Spleen (tissue), 13 donors: ENCODE measurements at places on chromosomes 16 and 17. TPM values are rescaled to one million over a fixed set of nuclear protein-coding genes. Genes with fewer than 3 reads are reported as not detected.

ARRB2 gene
- total RNA-seq, result 117 TPM

DNA sequence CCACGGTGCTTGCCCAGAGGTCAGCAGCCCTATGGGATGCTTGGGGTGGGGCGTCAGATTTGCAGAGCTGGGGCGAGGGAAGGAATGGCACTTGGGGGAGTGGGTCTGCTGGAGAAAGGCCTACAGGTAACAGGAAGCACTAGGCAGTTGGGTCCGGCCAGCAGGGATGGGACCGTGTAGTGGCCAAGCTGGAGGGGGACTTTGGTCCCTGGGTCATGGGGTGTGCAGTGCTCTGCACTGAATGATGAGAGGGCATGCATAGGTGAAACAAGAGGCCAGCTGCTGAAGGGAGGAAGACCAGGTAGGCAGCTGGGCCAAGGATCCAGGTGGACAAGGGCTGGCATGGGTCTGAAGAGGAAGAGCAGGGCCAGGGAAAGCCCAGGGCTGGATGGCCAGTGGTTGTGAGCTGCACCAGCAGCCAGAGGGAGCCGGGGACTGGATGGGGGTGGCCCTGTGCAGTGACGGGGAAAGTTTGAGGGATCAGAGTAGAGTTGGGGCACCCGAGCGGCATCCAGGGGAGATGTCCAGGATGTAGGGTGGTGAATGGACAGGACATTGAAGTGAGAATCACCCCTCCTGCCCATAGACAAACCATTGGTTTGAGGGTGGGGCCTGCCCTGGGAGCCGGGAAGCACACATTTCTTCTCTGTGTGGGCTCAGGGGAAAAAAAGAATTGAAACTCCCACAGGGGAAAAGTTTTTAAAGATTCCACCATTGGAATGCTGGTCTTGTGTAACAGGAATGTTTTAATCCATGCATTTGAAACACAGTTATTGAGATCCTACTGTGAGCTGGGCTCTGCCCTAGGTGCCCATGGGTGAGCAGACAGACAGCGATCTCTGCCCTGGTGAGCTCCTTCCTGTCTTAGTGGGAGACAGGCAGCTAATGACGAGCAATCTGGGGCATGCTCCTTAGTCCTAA is 25.1 kb downstream of the RAI1 start:
- DNase-seq, result no peak

DNA sequence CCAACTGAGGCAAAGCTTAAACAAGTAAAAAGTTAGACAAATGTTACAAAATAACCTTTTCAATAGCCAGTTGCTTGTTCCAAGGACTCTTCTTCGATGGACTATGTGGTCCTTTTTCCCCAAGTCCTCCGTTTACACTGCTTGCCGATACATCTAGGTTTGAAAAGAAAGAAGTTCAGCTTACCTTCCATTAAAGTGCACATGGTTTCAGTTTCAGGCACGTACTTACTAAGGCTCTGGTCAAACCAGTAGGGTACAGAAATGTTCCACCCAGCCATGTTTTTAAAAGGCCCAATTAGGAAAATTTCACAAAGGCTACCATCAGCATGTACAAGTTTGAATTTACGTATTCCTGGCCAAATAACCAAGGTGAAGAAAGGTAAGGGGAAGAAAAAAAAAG is 2.1 kb downstream of the SRSF2 start:
- DNase-seq, result no peak

CETP gene
- total RNA-seq, result 58.7 TPM

CBFA2T3 gene
- total RNA-seq, result 56.3 TPM

GRCh38 chr16:2860826-2861567 is 3.0 kb upstream of the PRSS22 start:
- peak; percentile 40 for DNase-seq

GRCh38 chr16:25078386-25078978 is 33.1 kb upstream of the LCMT1 start:
- DNase-seq, result no peak

SLC13A2 gene
- not detected for total RNA-seq

- DNase-seq, result no peak
These were observed at the start of gene LPO for GRCh38 chr17:58238147-58238634. Gene LPO (plus strand): TSS chr17:58238584. CDS start chr17:58242980, 4,396 bp downstream.

GRCh38 chr17:83182620-83183101 is 103.3 kb downstream of the METRNL start:
- no peak for DNase-seq

- DNase-seq, result no peak
These were observed 101.2 kb downstream of the MRTFB start for GRCh38 chr16:14172200-14172809.

DNA sequence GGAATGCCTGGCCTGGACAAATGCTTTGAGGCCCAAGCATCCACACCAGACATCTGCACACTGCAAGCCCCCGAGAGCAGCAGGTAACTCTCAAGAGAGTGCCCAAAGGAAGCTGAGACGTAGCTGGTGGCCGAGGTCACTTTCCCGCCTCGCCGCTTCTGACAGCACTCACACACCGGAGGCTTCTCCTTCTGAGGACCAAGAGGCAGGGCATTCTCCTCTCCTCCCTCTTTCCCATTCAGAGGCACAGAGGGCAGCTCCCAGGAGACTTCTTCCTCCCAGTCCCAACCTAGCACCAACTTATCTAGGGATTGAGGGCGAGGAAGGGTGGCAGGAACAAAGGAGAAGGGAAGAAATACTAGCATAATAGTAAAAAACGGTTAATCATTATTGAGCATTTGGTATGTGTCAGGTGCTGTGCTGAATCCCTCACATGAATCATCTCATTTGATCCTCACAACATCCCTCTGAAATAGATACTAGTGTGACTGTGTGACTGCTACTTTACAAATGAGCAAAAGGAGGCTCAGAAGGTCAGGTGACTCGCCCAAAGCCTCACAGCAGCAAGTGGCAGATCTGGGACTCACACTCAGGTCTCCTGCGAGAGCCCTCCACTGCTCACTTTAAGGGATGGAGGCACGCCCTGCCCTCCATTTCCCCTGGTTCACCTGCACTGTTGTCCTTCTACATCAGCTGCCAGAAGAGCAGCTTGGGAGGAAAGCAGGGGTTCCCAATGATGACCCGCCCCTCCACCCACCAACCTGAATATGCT is 41.8 kb downstream of the MYO18A start:
- no peak for DNase-seq

CD300H gene
- 3.7 TPM for total RNA-seq

GRCh38 chr17:58325289-58325726 is 3.3 kb downstream of the TSPOAP1 start:
- peak; percentile 82 for DNase-seq

DNA sequence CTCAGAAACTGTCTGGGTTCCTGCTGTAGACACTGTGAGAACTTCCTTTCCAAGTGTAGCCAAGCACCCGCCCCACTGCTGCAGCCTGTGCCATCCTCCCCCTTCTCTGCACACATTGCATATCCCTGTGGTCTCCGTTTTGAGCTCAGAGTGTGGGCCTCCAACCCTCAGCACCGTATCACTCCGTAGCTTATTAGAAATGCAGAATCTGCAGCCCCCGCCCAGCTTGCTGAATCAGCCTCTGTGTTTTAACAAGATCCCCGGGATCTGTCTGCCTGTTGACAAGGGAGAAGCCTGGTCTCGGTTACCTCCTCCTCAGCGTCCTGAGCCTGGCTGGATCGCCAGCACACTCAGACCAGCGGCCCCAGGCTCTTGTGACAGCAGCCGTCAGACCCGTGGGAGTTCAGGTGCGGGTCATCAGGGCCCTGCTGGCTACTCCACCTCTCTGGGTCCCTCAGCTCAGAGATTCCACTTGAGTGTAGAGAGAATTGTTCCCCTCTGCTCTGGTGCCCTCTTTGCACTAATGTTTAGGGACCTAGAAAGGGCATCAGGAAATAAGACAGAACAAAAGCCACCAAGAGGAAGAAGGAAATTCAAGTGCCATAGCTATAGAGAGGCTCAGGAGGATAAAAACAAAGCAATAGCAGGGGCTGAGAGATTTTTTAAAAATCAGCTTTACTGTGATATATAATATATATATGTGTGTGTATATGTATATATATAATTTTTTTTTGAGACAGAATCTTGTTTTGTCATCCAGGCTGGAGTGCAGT is 92.3 kb downstream of the PITPNC1 start:
- no peak for DNase-seq

DNA sequence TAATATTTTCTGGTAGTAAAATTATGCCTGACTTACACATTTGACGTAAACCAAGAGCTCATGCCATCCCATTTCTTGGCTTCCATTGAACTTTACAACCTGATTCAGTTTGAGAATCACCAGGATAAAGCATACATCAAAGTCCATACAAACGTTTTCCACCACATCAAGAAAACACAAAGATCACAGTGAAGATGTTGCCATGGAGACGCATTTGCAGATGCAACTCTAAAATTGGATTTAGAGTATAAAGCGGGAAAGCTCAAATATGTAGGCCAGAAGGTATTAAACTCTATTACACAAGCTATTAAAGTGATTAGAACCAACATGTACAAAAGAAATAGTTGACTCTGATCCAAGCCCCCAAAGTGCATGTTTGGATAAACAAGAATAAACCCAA is 10.4 kb downstream of the C16orf46 start:
- DNase-seq, result no peak

DNA sequence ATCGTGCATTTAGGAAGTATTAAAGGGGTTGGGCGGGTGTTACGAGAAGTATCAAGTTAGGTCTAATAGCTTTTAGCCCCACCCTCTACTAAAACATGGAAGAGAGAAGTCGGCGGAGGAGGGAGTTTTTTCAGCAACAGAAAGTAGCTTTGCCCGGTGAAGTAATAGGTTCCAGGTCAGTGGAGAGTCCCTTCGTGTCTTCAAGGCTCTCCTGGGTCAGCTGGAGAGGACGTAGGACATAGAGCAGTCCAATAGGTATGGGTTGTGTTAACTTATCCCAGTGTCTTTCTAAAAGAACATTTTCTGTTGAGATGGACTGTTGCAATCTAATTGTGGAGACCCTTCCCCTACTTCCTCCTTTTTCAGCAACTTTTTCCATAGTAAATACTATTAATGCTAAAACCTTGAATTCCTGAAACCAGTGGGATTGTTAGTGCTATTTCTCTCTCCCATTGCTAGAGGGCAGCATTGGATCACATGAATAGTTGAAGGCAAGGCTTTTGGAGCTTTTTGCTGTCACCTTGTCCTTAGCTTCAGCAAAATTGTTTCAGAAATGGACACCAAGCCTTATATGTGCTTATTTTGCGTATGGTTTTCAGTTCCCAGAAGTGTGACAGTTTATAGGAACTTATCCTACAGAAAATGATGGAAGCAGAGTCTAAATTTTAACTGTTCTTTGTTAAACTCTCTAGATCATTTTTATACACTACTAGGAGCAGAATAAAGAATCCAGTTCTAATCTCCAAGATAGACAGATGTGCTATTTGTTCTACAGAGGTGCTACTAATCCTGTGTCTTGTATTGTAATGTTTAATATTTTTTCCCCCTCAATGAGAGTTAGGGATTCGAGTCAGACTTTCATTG is 38.4 kb downstream of the UTP18 start:
- DNase-seq, result no peak

TEKT5 gene
- total RNA-seq, result 0.43 TPM

MMP15 gene
- 24.2 TPM for total RNA-seq

SEPTIN1 gene
- 105 TPM for total RNA-seq

DNA sequence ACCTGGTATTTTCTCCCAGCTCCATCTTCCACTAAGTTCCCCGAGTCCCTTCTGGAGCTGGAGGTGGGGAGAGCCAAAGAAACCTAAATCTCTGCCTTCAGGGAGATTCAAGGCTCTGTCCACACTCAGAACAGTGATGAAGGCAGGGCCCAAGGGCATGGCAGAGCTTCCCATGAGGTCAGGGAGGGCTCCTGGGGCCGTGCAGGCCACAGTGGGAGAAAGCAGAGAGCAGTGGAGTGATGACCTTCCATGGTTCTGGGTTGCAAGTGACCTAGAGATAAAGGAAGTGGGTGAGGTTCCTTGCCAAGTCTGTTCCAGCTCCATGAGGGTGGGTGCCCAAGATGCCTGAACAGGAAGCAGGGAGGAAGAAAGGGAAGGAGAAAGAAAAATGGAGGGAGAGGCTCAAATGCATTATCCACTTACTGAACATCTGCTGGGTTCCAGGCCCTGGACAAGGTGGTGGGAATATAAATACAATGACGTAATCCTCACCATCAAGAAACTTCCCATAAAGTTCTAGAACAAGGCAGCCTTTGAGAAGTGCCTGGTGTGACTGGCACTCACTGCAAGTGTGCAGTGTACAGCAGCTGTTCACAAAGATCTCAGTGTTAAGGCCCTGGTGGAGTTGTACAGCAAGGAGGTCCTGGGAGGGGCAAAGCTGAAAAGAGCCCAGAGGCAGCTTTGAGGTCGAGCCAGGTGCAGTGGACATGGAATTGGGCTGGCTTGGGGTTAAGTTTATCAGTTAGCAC is 13.3 kb downstream of the TBKBP1 start:
- DNase-seq, result peak; percentile 52

PARD6A gene
- total RNA-seq, result 4.9 TPM

DNA sequence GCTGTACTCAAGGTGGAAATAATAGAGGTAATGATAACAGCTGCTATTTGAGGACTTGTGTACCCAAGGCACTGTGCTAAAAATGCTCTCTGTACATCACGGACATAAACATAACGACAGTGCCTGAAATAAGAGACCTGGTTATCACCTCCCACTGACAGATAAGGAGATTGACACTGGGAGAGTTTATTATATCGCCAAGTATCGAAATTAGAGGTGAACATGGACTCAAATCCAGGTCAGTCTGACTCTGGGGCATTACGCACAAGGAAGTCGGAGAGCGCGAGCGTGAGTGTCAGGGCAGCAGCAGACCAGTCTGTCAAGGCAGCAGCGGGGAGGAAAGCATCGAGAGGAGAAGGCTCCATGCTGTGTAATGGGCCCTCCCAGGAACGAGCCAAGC is 57.1 kb downstream of the GOSR1 start:
- no peak for DNase-seq

OTOA gene
- total RNA-seq, result 2.4 TPM

TMIGD1 gene
- not detected for total RNA-seq

HES7 gene
- total RNA-seq, result 0.67 TPM

- no peak for DNase-seq
These were observed 7.5 kb upstream of the EDC4 start for GRCh38 chr16:67865318-67865717.

CES3 gene
- 0.34 TPM for total RNA-seq

- DNase-seq, result no peak
These were observed 32.9 kb downstream of the CPSF4L start for GRCh38 chr17:73228748-73229236.

DNA sequence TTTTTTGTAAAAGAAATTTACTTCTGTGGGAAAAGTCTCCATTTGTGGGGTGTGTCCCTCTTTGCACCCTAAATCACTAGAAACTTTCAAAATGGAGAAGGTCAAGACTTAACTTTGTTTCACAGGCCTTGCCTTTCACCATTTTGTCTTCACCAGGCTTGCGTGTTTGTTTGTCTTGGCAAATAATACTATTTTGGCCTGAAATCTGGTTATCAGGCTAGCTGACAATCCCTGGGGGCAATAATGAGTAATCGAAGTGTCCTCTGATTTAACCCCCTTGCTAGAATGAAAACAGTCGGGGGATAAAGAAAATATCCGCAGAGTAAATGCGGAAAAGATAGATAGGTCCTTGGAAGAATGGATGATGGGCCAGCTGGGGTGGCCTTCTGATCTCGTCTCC is 34.5 kb downstream of the SLC39A11 start:
- DNase-seq, result no peak
